Daoy (cell line): ENCODE measurements at places on chromosomes 1 and 21. TPM values are rescaled to one million over a fixed set of nuclear protein-coding genes. Genes with fewer than 3 reads are reported as not detected.
A peak's percentile ranks its signal among the peaks of the same experiment; 100 is the strongest.

The PAPPA2 gene
- total RNA-seq: not detected in 2 replicates

The LRRC47 gene
- total RNA-seq: 60.2 and 62.6 TPM in 2 replicates

The ABCB10 gene
- 9.4 and 12.0 TPM in 2 replicates for total RNA-seq

The LHX4 gene
- 0.17 and 1.4 TPM in 2 replicates for total RNA-seq

The S100B gene
- total RNA-seq: 0.23 TPM in 1 of 2 replicates, not detected in the other

The GUCA2A gene
- not detected in 2 replicates for total RNA-seq

The URB2 gene
- 21.4 and 23.0 TPM in 2 replicates for total RNA-seq

The TESK2 gene
- 0.45 and 0.91 TPM in 2 replicates for total RNA-seq

The FAM20B gene
- total RNA-seq: 30.9 and 38.5 TPM in 2 replicates

The KCNJ9 gene
- total RNA-seq: not detected in 2 replicates

- DNase-seq: no peak
Measured at GRCh38 chr1:115324649-115325420, 13.2 kb downstream of the NGF start.

- DNase-seq: no peak
Measured at GRCh38 chr1:41610361-41610760, 125.9 kb upstream of the EDN2 start.

DNA sequence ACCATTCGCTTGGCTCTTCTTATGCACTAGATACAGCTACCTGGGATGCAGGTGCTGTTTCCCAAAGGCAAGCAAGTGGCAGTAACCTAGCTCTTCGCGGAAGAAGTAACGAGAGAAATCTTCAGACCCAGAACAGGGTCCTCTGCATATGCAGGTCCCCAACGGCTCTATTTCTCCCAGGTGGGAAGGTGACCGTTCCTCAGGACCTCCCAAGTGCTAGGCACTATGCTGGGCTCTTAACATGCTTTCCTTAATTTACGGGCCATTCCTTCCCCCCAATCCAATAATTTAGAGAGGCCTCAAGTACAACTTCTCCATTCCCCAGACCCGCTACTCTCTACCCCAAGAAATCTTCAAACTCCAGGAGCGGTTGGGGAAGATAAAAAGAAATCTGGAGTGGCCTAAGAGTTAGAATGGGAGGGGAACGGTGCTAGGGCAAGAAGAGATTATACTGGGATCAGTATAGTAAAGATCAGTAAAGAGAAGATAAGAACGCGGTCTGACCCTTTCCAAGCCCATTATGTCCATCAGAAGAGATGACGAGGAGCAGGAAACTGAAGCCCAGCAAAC lies 410 bp downstream of the TXNDC12 start:
- no peak for DNase-seq

DNA sequence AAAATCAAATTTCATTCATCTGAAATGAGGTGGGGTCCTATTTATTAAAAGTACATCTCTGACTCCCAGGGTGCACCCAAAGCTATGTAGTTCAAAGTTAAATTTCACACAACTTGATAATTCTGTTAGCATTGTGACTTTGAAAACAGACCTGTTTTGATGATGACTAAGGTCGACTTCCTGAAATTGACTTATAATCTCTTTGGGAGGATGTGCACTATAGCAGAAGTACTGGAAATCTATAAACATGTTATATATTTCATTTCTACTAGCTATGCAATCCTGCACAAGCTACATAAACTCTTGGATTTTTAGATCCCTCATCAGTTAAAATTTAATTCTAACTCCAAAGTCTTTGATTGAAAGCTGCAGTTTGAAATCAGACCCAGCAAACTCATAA lies 507.6 kb downstream of the NEGR1 start:
- no peak for DNase-seq

DNA sequence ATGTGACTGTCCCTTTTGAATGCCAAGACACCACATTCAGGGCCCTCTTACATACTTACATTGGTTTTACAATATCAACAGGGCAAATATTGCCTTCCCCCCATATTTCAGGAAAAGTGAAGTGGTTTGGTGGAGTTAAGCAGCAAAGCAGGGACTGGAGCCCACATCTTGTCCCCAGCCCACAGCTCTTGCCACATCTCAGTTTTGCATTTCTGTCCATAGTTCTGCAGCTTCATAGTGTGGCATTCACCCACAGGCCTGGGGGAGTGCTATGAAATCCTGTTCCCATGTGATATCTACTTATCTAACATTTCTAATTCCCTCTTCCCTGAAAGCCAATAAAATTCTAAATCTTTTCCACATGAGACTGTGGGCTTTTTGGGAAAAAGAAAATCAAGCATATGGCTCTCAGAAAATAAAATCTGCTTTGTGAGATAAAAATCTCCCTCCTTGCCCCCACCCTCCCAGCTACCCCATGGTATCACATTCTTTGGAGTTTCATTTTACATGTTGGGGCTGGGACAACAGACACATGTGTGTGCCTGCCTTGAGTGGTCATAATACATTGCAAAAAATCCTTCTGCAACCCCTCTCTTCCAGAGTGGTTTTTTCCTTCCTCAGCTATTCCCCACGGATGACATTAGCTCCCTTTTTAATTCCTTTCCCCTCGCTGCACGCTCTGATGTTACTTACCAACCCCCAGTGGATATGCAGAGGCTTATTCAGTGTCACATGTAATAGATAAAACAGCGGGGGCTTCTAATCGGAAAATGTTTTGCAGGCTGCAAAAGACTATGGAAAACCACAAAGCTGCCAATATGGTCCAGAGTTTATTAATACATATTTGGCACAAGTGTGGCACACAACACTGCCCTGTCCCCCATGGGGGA lies 20.5 kb upstream of the CD2 start:
- DNase-seq: no peak

DNA sequence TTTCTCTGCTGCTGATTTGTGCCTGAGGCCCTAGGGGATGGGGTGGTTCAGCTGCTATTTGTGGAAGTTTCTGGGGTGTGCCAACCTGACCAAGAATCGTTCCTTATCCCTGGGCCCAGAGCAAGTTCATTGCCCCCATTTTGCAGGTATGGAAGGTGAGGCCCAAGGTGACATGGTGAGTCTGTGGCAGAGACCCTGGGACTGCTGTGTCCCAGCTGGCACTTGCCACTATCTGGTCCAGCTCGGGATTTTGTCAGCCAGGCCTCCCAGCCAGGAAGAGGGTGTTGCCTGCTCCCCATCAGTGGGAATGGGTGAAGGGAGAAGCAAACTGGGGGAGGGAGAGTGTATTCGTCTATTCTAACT lies 18.9 kb upstream of the LRP8 start:
- no peak for DNase-seq

DNA sequence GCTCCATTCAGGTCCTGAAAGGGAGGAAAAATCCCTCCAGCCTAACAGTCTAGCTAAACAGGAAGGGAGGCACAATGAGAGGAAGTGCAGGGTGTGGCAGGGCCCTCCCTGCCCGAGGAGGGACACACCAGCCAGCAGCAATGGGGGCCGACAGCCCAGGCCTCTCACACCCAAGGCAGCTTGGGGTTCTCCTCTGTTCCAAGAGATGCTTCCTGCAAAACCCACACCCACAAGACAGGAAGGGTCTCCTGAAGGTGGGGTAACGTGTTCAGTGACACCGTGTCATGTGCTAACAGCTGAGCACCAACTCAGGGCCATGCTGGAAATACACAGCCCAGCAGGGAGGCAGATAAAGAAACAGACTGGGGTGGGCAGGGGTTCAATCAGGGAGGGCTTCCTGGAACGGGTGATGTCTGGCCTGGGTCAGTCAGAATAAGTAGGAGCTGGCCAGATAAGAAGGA lies 10.2 kb downstream of the ECE1 start:
- DNase-seq: peak; percentile 51

GRCh38 chr1:160081261-160081936 lies at the start of gene KCNJ9:
Gene KCNJ9, plus strand, starts transcription at chr1:160081538. Its CDS starts 2,493 bp downstream, at chr1:160084031.
- no peak for DNase-seq

DNA sequence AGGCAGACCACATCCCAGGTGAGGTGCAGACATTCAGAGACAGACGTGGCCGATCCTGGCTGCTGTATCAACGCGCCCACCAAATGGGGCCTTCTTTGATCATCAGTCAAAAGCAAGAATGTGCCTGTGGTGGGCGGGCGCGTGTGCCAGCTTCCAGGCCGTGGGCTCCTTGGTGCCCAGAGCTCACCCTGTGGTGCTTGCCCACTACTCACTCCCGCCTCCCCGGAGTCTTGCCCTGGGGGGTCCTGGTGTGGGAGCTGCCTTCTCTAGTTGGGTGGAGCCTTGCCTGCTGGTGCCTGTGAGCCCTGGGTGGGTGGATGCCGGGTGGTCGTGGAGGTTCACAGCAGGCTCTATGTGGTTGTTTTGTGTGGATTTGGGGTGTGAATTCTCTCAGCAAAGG lies 70.6 kb downstream of the SKI start:
- no peak for DNase-seq

DNA sequence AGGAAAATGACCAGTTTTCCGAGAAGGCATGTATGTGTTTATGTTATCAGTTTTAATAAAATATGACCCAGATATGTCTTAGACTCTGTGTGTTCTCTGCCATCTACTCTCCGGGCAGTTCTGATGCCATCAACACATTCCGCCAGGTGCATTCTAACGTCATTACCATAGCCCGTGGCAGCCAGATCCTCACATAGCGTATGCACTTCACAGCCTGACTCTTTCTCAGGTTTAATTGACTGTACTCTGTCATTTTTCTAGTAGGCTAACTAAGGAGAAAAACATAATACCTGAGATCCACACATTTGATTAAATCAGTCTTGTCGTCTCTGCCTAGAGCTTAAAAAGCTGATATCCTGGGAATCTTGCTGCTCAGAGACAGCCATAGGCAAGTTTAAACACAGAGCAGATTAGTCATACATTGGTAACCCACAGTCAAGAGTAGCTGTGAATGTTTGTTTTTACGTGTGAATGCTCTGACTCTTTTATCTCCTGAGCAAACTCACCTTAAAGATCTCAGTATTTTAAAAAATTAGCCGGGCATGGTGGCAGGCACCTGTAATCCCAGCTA lies 175.9 kb downstream of the GREM2 start:
- no peak for DNase-seq

GRCh38 chr1:216190438-216190837 lies 232.8 kb downstream of the USH2A start:
- no peak for DNase-seq

GRCh38 chr1:186957314-186957713 lies 128.6 kb downstream of the PLA2G4A start:
- no peak for DNase-seq

DNA sequence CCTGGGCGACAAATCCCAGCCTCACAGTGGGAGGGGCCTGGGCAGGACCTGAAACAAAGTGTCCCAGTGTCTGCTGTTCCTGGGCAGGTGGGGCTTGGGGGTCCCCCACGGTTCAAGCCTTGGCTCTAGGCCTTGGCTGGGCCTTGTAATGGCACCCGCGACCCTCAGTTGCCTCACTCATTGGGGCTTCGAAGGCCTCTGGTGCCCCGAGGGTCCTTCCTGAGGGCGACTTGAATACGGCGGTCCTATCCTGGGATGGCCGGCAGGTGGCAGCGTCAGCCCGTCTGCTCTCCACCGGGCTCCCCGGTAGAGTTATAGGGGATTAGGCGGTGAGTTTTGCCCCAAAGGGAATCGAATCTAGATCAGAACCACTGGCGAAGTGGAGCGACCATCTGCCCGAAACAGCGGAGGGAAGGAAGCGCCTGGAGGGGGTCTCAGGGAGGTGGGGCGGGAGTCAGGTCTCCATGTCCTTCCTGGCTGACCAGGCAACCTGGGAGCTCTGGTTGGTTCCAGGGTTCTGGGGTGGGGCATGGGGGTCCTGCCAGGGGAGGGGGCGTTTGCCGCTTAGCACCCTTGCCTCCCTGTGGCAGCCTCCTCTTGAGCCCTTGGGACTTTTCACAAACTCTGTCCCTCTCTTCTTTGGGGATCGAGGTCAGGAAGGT lies 2.1 kb upstream of the PEX10 start:
- peak; percentile 81 for DNase-seq

- peak; percentile 82 for DNase-seq
Measured at GRCh38 chr1:228647523-228648444, 87.5 kb upstream of the RHOU start.

GRCh38 chr1:233998891-233999290 lies 94.4 kb downstream of the SLC35F3 start:
- DNase-seq: no peak

DNA sequence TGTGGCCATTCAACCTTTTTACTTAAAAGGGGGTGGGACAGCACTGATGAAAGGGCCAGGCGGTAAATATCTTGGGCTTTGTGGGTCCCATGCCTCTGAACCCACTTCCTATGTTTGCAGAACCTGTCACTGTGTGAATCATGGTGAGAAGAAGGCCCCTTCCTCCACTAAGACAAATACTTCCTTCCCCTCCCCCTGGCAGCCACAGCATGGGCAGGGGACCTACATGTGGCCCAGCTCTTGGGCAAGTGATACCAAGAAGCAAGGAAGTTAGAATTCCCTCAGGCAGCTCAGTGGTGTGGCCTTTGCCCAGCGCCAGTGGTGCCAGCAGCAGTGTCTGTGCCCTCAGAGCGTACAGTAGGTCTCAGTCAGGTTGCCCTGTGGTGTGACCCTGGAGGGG lies 168.6 kb downstream of the TRIM33 start:
- DNase-seq: no peak

DNA sequence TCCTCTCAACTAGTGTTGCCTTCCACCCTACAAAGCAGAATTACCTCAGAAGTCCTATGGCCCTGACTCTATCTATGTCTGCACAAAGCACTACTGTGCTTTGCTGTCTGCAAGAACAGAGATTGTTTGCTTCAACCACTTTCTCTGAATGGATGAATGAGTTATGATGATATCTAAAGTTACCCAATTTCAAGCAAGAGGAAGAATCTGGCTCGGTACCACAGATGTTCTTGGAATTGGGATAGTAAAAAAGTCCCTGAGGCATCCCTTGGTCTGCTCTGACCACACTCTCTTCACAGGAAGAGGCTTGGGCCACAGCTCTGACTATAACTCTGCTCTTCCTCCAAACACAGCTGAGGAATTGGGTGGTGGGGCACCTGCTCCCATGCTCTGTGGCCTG lies 31.2 kb downstream of the MTARC1 start:
- DNase-seq: no peak

DNA sequence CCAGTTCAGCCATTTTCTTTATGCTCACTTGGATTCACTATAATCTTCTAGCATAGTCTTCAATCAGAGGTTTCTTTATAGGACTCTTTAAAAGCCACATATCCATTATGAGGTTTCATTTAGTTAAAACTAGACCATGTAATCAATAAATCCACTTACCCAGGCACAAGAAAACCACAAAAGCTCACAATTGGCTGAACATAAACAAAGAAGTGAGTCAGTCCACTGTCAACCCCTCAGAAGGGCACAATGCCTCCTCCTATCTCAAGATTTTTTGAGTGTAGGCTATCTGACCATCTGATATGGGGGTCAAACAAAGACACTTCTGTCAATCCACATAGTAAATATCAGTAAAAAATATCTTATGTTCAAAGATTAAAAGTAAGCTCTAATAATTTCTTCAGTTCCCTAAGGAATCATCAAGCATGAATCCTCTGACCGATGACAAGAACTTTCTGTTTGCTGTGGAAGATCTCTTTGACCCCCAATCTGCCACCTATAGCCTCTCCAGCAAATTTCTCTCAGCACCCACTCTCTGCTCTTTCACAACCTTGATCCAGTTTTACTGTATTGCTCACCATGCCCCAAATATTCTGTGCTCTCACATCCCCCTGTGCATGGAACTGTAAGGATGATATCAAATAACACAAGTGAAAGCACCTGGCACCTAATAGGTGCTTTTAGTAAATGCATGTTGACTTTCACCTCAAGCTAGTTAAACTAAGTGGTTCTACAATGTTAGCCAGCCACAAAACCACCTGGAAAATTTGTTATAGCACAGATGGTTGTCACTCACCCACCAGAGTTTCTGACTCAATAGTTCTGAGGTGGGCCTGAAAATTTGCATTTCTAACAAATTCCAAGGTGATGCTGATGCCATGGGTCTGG lies 16.7 kb downstream of the RAB3B start:
- peak; percentile 33 for DNase-seq
